Testis (tissue), 5 donors: ENCODE measurements at places on chromosomes 5 and 9. TPM values are rescaled to one million over a fixed set of nuclear protein-coding genes. Genes with fewer than 3 reads are reported as not detected.

- no peaks in the 10 kb centered on the region for H3K36me3 ChIP-seq
- no peaks in the 10 kb centered on the region for H3K4me1 ChIP-seq
- no peak for DNase-seq
- no peaks in the 10 kb centered on the region for H3K27me3 ChIP-seq
- no peak overlapping the region for H3K4me3 ChIP-seq
These were observed 217.5 kb downstream of the RAB3C start for GRCh38 chr5:58800356-58800755.

- no peak overlapping the region for H3K4me3 ChIP-seq
- H3K4me1 ChIP-seq, result no peaks in the 10 kb centered on the region
- H3K27me3 ChIP-seq, result no peaks in the 10 kb centered on the region
- no peak for DNase-seq
These were observed 47.8 kb upstream of the SNX2 start for GRCh38 chr5:122727112-122727541.

GRCh38 chr5:88490874-88491273, 222.2 kb upstream of the TMEM161B start:
- H3K4me3 ChIP-seq, result no peak overlapping the region
- no peak for DNase-seq
- H3K36me3 ChIP-seq, result no peaks in the 10 kb centered on the region
- H3K27ac ChIP-seq, result no peak overlapping the region
- no peaks in the 10 kb centered on the region for H3K4me1 ChIP-seq
- H3K27me3 ChIP-seq, result no peaks in the 10 kb centered on the region

- no peak for DNase-seq
- H3K27ac ChIP-seq, result no peak overlapping the region
- H3K27me3 ChIP-seq, result no peaks in the 10 kb centered on the region
- no peaks in the 10 kb centered on the region for H3K4me1 ChIP-seq
- no peaks in the 10 kb centered on the region for H3K36me3 ChIP-seq
These were observed 51.9 kb downstream of the SLC25A46 start for GRCh38 chr5:110790673-110791072.

DNA sequence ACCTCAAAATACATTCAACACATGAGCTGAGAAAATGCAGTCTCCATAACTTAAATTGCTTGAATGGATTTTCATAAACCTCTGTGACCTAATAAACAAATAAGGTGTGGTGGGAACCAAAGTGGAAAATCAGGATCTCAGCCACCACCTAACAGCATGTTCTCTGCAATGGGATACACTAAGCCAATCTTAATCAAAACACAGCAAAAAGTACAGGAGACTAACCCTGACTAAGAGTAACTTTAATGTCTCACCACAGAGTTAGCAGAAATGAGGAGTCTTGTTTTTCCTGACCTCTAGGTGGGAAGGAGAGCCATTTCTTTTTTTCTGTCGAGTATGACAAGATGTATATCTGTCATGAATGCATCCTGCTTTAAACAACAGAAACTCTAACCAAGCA, 48.5 kb downstream of the PLK2 start:
- no peaks in the 10 kb centered on the region for H3K4me1 ChIP-seq
- no peaks in the 10 kb centered on the region for H3K36me3 ChIP-seq
- DNase-seq, result no peak
- no peak overlapping the region for H3K4me3 ChIP-seq
- no peak overlapping the region for H3K27ac ChIP-seq

DNA sequence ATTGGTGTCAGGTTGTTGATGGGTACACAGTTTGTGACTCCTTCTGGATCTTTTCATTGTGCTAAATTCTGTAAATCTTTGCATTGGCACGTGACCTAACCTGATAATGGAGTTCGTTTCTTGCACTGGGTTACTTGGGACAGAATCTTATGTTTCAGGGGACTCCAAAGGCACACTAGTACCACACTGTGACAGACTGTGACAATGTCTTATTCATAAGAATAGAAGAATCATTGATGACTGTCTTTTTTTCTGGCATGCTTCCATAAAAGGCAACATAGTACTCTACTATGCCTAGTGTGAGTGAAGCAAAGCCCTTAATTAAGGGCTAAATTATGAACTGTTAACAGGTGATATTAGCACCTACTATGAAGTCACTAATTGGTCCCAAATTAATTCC, 35.4 kb upstream of the RICTOR start:
- no peaks in the 10 kb centered on the region for H3K4me1 ChIP-seq
- H3K4me3 ChIP-seq, result no peak overlapping the region
- no peak overlapping the region for H3K27ac ChIP-seq
- no peaks in the 10 kb centered on the region for H3K27me3 ChIP-seq

GRCh38 chr9:135087489-135087792, at the start of gene OLFM1:
TSS of gene OLFM1 (plus strand) at chr9:135087668. CDS start at chr9:135087990, 322 bp downstream.
- H3K36me3 ChIP-seq, result no peaks in the 10 kb centered on the region
- H3K4me3 ChIP-seq, result peak within 1 kb of the TSS; percentile 26
- H3K27ac ChIP-seq, result no peak within 1 kb of the TSS
- peaks cover 21% of the 10 kb centered on the region for H3K4me1 ChIP-seq

Gene NUDT12
- total RNA-seq, result 13.5 TPM

DNA sequence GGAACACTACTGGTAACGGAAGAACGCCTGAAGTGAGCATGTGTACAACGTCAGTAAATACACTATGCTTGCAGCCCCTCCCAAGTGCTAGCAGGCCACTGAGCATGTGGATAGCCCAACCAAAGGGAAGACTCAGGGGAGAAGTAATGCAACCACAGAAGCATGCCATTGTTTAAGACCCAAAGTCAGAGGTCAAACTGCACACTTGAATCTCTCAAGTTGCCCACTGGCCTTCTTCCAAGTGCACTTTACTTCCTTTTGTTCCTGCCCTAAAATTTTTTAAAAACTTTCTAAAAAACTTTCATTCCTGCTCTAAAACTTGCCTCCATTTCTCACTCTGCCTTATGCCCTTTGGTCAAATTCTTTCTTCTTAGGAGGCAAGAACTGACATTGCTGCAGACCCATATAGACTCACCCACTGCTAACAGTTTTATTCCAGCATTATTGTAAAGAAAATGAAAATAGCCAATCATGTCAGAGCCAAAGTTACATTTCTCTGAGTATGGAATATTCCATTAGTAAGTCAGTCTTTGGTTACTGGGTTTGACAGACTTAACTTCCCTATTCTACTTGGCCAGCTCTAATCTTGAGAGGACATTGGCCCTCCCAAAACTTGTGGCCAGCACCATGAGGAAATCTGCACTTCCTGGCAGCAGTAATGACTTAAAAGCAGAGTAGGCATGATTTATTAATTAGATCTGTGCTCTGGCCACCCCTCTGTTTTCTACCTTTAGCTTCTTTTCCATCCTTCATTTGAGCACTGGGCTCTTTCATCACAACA, 76.9 kb downstream of the TSSK1B start:
- no peak overlapping the region for H3K4me3 ChIP-seq
- H3K27ac ChIP-seq, result no peak overlapping the region
- no peaks in the 10 kb centered on the region for H3K4me1 ChIP-seq

DNA sequence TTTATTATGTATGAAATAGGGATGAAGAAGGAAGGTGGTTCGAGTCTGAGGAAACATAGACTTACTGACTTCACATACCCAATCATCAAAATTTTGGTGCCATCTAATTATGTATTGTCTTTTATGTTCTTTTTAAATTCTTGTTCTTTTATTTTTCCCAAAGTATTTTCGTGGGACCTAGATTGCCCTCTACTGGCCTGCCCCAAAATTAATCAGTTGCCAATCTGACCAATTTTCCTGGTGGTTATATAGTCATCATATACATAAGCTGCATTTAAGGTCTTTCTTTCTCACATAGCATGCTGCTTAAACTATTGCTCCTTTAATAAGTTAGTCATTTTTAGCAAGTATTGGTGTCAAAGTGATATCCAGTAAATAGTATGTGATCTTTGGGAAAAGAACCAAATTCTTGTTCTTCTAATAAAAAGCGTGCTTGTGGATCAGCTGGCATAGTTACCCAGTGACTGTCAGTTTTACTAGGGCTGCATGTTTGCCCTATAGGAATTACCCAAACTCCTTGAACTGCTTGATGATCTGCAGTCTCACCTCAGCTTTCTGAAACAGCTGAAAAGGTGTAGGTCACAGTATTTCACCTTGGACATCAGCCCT, 223.5 kb downstream of the SH3GL2 start:
- H3K27ac ChIP-seq, result no peak overlapping the region
- DNase-seq, result no peak
- H3K36me3 ChIP-seq, result no peaks in the 10 kb centered on the region
- H3K27me3 ChIP-seq, result no peaks in the 10 kb centered on the region

Gene MPDZ
- 38.2 TPM for total RNA-seq

DNA sequence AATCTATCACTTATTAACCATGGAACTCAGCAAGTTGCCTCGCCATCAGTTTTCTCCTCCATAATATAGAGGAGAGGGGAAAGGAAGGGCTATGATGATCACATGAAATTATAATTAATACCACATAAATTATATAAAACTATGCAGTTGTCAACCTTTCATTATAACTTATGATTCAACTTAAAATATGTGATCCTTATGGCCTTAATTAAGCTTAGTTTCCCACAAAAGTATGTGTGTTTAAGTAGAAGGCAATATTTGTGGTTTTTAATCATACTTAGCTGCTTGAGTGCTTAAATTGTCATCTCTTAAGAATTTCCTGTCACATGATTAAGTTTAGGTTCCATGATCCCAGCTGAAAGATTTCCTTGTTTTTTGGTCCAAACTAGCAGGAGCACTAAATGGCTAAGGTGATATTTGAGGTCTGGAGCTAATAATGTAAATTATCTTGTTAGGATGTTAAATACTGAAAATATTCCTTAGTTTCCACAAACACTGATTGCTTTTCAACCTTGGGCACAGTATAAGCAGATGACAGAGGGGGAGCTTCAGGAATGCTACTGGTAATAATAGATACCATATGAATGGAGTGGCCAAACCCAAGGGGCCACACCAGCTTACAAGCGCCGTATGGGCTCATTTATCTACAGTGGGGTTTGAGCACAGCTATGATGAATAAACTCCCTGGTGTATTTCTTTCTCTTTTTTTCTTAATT, 26.4 kb upstream of the F2R start:
- no peak overlapping the region for H3K27ac ChIP-seq
- no peak for DNase-seq
- no peaks in the 10 kb centered on the region for H3K36me3 ChIP-seq
- H3K4me1 ChIP-seq, result peaks cover 5% of the 10 kb centered on the region
- no peak overlapping the region for H3K4me3 ChIP-seq

- H3K36me3 ChIP-seq, result no peaks in the 10 kb centered on the region
- H3K27me3 ChIP-seq, result no peaks in the 10 kb centered on the region
- H3K4me1 ChIP-seq, result no peaks in the 10 kb centered on the region
- DNase-seq, result peak; percentile 90
- no peak overlapping the region for H3K4me3 ChIP-seq
These were observed 133.2 kb downstream of the MTX3 start for GRCh38 chr5:79857714-79858409.

DNA sequence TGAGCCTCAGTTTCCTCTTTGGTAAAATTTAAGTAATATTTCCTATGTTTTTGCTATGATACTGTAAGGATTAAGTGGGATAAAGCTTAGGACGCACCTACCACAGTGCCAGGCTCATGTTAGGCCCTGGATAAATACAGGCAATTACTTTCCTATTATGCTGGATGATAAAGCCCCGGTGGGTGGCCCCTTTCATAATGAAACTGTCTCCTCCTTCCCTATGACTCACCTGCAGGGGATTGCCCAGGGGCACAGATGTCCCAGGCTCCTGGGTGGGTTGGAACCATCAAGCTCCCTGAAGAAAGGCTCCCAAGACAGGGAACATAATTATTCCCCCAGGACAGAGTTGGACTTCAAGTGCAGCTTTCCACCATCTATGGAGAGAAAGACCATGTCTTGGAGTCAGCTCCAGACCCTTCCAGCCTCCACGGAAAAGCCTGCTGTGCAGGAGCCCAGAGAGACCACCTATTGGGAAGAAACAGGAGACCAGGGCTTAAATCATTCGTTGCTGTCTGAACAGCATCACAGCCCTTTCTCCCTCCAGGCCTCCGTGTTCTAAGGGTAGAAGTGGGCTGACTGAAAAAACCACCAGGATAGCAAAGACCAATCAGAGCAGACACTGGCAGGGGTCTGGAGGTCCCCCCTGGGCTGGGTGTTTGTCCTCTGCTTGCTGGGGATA, 43.2 kb upstream of the FOXE1 start:
- no peak overlapping the region for H3K27ac ChIP-seq
- no peaks in the 10 kb centered on the region for H3K4me1 ChIP-seq
- H3K4me3 ChIP-seq, result no peak overlapping the region

GRCh38 chr5:58458743-58459145, 1.1 kb downstream of the PLK2 start:
- no peak overlapping the region for H3K27ac ChIP-seq
- H3K36me3 ChIP-seq, result no peaks in the 10 kb centered on the region
- H3K27me3 ChIP-seq, result no peaks in the 10 kb centered on the region
- peak overlapping the region; percentile 78 for H3K4me3 ChIP-seq
- no peak for DNase-seq
- no peaks in the 10 kb centered on the region for H3K4me1 ChIP-seq

GRCh38 chr9:124284940-124285441, 27.2 kb downstream of the NEK6 start:
- peak overlapping the region; percentile 88 for H3K27ac ChIP-seq
- H3K4me3 ChIP-seq, result no peak overlapping the region
- peak; percentile 66 for DNase-seq
- H3K36me3 ChIP-seq, result no peaks in the 10 kb centered on the region

Gene HRH2
- total RNA-seq, result 0.47 TPM

- H3K4me3 ChIP-seq, result no peak overlapping the region
- H3K27me3 ChIP-seq, result no peaks in the 10 kb centered on the region
- H3K27ac ChIP-seq, result no peak overlapping the region
- no peaks in the 10 kb centered on the region for H3K4me1 ChIP-seq
- DNase-seq, result no peak
These were observed 2095.5 kb upstream of the C9orf72 start for GRCh38 chr9:29668732-29669131.

GRCh38 chr5:150469718-150470469, 20.4 kb upstream of the RPS14 start:
- H3K27ac ChIP-seq, result no peak overlapping the region
- H3K27me3 ChIP-seq, result no peaks in the 10 kb centered on the region
- H3K36me3 ChIP-seq, result no peaks in the 10 kb centered on the region
- H3K4me3 ChIP-seq, result no peak overlapping the region
- peaks cover 8% of the 10 kb centered on the region for H3K4me1 ChIP-seq

Gene GLRA1
- not detected for total RNA-seq

DNA sequence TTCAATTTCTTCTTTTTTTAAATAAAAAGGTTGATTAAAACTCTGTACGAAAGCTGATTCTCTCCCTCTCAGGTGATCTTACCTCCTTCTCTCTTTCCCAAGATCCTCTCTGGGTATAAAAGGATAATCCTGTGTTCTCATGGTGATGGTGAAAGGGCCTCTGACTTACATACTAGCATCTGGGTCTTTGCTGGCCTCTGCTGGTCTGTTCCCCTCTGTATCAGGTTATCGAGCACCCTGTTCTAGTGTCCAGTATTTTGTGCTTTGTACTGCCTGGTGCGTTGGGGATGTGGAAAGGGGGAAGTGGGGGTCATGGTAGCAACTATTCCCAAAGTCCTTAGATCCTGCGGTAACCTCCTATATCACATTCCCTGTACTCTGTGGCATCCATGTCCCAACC, 328.9 kb downstream of the NR2F1-AS1 start:
- no peak overlapping the region for H3K27ac ChIP-seq
- H3K4me3 ChIP-seq, result no peak overlapping the region
- H3K27me3 ChIP-seq, result no peaks in the 10 kb centered on the region

GRCh38 chr9:4050916-4051315, 249.0 kb downstream of the GLIS3 start:
- peaks cover 9% of the 10 kb centered on the region for H3K4me1 ChIP-seq
- no peaks in the 10 kb centered on the region for H3K36me3 ChIP-seq
- H3K4me3 ChIP-seq, result no peak overlapping the region
- H3K27ac ChIP-seq, result no peak overlapping the region
- no peaks in the 10 kb centered on the region for H3K27me3 ChIP-seq
- DNase-seq, result no peak
